ENCODE measurements at places on chromosomes 3 and 15.

DNA sequence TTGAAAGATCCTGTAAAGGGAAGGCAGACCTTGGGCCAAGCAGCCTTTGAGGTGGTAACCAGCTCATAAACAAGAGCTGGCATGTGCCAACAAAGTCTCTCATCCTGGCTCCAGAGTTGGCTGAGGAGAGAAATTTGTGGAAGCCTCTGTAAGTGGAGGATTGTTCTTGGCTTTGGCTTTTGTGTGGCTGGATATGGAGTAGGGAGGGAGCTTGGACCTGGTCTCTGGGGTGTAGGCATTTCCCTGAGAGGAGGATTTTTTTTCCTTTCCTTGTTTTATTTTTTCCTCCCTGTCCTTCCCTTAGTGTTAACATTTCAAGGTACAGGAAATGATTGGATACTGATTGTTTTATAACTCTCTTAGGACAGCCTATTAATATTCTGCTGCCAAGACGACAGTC lies 60.8 kb downstream of the ZNF609 start:
- DNase-seq, result peak; percentile 32

DNA sequence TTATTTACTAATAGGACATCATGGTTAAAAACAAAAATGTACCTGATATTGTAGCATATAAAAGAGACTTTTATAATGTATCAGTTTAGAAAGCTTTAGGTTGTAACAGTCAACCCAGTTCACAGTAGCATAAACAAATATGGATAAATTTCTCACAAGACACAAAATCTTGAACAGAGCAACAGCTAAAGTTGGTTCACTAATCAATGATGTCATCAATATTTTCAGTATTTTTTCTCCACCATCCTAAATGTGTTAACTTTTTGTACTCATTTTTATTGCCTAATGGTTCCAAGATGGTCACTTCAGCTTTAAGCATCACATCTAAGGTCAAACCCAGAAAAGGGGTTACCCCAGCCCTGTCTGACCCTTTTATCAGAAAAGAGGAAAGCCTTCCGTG lies 21.2 kb upstream of the NRG4 start:
- DNase-seq, result no peak

DNA sequence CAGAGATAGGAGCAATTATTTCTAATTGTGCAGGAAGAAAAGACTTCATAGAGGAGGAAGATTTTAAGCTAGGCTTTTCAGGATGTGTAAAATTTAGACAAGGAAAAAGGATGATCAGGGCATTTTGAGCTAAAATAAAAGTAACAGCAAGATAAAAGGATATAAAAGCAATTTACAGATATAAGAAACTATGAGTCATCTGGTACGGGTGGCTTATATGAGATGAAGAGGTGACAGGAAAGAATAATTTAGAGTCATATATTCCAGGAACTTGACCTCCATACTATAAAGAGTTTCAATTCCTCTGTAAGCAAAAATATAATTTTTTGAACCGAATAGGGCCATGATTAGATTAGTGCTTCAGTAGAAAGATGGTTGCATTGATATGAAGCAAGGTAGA lies 273.7 kb downstream of the RBMS3 start:
- DNase-seq, result no peak

- DNase-seq, result no peak
Measured at GRCh38 chr3:111650378-111651275, 55.5 kb upstream of the ZBED2 start.

- no peak for DNase-seq
Measured at GRCh38 chr3:31213869-31214486, 318.7 kb upstream of the STT3B start.

- peak; percentile 95 for DNase-seq
Measured at GRCh38 chr3:113746548-113747282, at the start of gene ATP6V1A. ATP6V1A (plus strand) TSS chr3:113747035; CDS start chr3:113778754, 31,719 bp downstream.

GRCh38 chr3:59632760-59633573 lies 583.1 kb upstream of the CFAP20DC start:
- no peak for DNase-seq

DNA sequence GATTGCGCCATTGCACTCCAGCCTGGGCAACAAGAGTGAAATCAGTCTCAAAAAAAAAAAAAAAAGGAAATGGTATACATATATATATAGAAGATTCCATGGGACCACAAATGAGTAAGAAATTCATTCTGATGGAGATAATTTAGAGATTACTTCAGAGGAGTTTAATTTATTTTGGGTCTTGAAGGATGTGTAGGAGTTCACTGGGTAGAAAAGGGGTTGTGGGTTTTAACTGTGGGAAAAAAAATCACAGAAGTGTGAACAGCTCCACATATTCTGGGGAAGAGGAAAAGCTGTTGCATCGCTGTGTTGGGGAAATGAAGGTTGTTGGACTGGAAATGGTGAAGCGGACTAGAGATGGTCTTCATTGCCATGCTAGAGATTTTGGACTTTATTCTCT lies 4.1 kb upstream of the ICE2 start:
- DNase-seq, result no peak

DNA sequence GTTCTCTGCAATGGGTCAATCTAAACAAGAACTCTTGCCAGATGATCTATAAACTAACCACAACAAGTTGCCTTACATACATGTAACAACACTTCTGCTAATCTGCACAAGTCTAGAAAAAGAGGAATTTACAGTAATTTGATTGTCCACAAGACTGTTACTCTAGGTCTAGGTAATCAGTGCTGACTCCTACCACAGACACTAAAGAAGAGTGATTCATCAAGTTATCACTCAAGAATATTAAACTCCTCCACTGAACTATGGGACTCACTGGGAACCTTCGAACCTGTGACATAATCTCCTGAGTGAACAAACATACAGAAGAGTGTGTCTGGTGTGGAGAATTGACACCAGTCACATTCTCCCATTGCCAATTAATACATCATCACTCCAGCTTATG lies 138.3 kb downstream of the ANXA2 start:
- no peak for DNase-seq

DNA sequence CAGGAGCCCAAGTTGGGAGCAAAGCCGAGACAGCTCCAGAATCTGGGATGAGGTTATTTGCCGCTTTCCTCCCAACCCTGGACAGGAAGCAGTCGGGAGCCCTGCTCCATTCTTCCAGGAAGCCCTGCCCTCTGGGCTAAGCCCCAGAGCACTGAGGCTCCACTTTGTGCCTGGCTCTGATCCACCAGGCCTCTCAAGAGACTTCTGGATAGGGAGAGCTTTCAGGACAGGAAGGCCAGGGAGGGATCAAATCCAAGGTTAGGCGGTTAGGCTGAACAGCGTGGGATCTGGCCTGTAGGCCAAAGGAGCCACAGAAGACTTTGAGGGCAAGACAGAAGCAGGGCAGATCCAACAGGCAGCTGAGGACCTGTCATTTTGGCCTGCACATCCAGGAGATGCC lies 835 bp downstream of the STOML1 start:
- DNase-seq, result no peak

DNA sequence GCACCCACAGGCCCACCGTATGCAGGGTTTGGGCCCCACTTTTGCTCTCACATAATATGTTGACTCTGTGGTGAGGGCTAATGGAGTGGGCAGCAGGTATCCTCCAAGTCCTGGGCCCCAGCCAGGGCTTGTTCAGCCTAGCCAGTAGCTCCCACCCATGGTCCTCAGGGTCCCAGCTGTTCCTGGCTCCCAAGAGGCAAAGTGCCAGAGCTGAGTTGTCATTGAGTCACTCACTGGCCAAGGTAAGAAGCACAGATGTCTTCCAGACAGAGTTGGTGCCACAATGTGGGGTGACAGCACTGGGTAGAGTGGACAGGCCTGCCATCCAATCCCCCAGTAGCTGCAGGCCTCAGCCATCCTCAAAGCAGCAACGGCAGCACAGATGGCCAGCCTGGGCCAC lies 4.3 kb downstream of the SHF start:
- DNase-seq, result peak; percentile 34

DNA sequence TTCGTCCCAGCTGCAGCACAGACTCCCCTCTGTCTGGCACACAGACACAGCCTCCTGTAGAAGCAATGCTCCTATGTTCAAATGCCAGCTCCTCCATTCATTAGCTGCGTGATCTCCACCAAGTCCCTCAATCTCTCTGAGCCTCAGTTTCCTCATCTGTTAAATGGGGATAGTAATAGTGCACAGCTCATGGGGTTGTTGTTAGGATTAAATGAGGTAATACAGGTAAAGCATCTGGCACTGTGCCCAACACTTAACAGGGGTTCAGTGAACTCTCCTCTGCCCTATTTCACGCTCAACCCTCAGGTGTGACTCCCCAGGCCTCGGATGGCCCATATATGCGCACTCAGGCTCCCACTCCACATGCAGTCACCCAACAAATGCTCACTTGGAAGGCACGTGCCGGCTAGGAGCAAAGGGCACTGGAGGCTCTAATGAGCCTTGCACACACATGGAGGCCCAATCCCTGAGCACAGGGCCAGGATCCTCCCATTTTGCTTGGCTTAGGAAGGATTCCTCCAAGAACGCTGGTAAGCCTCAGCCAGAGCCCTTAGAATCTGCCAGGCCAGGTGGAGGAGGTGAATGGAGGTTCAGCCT lies 176.0 kb upstream of the LINGO1 start:
- DNase-seq, result no peak

All from NCI-H446 treated with DMSO at 0.1 percent for 48 hours (cell line).